Midbrain (tissue), 1 donor: ENCODE measurements at places on chromosomes 16 and 17.
A peak's percentile ranks its signal among the peaks of the same experiment; 100 is the strongest.

DNA sequence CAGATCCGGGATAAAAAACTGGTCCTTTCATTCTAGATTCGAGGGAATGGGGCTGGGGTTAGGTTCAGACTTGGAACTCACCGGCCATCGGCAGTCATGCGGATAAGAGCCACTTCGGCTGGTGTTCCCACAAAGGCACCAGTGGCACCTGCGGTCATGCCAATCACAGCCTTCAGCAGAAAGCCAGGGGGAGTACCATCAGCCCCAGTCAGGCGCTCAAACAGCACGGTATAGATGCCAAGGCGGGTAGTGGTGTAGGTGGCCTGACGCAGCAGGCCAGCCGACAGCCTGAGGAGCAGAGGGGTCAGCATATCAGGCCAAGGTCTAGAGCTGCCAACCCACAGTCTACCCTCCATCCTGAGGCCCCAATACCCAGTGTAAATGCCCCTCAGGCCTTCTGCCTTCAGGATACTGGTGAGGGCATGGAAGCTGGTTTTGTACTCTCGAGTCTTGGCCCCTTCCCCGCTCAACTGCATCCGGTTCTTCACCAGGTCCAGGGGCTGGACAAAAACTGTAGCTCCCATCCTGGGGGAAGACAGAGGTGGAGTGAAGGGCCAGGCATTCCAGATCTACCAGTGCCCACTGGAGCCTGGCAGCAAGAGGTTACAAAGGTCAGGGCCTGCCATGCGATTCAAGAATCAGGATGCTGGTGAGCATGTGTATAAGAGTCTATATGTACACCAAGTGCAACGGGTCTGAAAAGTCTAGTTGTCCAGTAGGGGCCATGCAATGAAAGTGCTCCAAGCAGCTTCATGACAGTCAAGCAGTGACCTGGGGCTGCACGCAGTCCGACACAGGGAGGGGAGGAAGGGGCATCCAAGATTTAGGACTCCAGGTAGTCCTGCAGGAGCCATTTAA is 929 bp downstream of the SLC25A11 start:
- DNase-seq: no peak

DNA sequence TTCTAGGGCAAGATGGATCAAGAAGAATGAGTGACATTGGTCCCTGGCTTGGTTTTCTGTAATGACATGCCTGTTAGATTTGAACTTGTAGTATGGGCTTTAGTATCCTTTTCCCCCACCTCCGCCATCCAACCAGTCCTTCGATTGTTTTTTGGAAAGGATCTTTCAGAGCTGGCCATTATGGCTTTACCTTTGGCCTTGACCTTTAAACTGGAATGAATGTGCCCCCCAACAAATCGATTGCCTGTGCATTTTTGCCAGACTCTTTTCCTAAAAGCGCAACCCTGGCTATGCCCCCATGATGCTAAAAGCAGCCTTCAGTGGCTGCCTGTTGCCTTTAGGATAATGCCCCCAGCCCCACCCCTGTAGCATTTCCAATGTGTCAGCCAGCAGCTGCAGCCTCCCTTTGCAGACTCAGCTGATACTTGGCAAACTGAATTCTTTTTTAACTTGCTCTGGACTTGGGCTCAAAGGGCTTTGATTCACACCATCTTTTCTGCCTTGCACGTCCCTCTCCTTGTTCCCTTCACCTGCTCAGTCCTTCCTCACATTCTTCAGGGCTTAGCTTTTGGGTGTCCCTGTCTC is 4.0 kb downstream of the GPRC5C start:
- no peak for DNase-seq

GRCh38 chr17:39738568-39738901 is 797 bp downstream of the GRB7 start:
- no peak for DNase-seq

GRCh38 chr17:35214192-35214591 is 20.0 kb upstream of the SLC35G3 start:
- no peak for DNase-seq

- DNase-seq: no peak
Observed at GRCh38 chr16:58563235-58563634, 47.9 kb downstream of the SETD6 start.

DNA sequence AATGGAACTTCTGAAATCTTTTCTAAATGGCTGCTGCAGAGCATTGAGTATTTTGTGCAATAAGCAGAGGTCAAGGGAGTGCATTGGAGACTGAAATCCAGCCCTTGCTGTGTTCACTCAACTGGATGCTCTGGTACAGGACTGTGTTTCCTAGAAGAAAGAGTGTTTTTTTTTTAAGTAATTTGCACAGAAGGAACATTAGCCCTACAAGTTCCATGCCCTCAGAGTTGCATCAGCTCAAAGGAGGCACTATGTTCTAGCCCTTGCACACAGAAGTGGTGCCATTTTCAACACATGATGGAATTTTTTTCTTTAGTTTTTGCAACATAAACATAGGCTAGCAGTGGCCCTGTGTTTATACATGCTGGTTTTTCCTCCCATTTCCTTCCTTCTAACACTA is 144.1 kb upstream of the HLF start:
- DNase-seq: no peak

GRCh38 chr16:30924913-30925631 is 1.7 kb downstream of the FBXL19 start:
- DNase-seq: no peak

GRCh38 chr16:79257953-79258490 is 342.5 kb downstream of the MAF start:
- no peak for DNase-seq

DNA sequence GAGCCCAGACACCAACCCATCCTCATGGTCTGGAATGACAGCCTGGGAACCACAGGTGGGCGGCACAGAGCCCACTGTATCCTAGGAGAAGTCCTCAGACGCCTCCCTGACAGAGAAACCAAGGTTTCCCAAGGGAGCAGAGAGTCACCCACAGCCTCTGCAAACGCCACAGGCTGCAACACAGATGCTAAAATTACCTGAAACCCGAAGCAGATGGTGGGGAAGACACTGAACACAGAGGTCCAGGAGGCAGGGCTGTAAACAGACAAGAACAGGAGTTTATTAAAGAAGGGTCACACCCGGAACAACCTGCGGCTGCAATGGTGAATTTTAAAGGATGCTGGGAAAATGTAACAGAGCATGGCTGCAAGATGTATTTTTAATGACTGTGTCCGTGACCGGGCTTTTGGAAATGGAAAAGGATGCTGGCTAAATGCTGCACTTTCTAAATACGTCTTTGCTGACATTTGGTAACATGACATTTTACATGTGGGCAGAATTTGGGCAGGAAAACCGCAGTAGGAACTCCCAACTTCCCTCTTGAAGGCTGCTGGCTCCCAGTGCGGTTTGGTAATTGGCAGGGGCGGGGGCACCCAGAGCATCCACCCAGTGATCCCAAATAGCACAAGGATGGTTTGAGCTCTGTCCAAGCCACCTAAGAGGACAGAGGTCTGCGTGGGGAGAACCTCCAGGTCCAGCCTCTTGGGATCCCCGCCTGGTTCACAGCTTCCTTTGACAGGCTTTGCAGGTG is 13.1 kb downstream of the SLC38A8 start:
- DNase-seq: no peak

GRCh38 chr16:78796221-78796866 is 696.9 kb downstream of the WWOX start:
- DNase-seq: peak; percentile 56

DNA sequence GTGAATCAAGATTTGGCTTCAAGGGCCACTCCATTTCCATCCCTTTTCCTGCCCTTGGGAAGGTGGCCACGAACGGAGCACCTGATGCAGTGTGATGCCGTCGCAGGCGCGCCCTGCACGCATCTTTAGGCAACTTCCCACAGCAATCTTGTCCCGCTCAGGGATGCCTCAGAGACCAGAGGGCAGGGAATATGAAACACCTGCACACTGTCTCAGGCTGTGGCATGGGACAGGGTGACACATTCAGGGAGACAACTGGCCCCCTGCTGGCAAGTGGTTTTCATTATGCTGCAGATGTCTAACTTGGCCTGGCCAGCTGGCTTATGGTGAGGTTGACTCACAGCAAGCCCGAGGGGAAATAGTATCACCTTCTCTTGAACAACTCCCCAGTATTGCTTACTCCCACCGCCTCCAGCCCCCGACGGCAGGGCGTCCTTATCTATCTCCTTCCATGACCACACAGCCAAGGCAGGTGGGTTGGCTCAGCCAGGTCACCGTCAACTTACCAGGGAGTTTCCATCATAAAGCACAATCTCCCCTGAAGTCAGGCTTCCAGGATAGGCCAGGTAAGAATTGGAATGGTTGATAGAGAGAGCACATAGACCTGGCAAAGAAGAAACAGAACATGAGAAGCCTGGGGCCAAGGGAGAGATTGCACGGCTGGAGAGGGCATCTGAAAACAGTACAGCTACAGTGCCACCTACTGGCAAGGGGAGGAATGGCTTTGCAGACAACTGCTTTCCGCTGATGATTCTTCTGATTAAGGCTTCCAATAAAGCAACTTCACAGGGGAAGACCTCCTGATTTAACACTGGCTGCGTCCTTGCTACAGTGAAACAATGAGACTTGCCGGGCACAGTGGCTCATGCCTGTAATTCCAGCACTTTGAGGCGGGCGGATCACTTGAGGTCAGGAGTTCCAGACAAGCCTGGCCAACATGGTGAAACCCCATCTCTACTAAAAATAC is 21.1 kb downstream of the WIPI1 start:
- peak; percentile 54 for DNase-seq

DNA sequence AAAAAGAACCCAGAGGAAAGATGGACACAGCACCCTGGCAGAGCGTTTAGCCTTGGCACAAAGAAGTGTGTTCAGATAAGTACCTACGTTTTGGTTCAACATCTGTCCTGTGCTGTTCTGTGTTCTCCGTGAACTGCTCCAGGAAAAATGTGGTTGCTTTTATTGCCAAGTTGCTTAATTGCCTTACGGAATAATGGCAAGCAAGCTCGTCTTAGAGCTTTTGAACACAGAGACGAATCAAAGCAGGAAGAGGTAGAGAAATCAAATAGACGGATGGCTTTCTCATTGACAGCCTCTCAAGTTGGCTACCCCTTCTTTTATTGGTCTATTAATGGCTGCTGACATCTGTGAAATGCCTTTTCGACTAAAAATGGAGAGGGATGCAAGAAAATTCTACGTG is 911.1 kb upstream of the EEF2KMT start:
- no peak for DNase-seq

DNA sequence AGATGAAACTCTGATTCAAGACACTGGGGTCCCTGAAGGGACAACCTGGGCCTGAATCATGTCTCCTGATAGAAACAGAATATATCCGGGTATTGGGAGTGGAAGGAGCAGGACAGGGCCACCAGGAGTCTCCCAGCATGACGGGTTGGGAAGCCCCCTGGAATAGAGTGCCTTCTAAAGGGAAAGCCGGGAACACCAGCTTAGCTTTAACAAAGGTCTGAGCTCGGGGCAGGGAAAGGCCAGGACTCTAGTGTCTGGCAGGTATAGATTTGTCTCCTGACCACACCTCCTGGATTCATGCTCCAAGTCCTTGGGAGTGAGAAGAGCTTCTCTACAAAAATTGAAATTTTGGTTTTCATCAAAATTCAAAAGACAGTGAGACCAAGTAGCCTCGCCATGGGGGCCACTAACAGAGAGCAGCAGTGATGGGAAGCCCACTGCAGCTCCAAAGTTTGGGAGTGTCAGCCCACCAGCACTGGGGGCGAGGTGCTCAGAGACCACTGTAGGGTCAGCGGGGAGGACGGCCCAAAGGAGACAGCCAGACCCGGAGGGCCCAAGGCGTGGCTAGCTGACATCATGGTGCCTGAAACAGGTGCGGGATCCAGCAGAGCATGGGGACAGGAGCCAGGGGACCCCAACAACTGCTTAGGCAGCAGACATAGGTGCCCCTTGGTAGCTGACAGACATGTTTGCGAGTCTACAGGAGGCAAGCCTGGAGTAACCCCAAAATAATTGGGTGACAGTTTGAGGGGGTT is 81.0 kb downstream of the C16orf78 start:
- DNase-seq: no peak

DNA sequence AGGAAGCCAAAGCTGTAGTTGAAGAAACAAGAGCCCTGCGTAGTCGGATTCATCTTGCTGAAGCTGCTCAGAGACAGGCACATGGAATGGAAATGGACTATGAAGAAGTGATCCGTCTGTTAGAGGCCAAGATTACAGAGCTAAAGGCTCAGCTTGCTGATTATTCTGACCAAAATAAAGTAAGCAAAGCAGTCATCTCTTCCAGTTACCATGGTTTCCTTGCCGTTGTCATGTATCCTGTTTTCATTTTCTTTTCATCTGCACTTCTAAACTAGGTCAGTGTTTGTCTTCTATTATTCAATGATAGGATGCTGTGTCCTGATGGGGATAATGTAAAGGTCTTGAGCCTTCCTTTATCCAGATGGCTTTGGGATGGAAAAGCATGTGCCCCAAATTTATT is 104.3 kb downstream of the STXBP4 start:
- no peak for DNase-seq

GRCh38 chr17:33435721-33436301 is 142.7 kb upstream of the ASIC2 start:
- DNase-seq: no peak

- no peak for DNase-seq
Observed at GRCh38 chr17:10888858-10889257, 51.0 kb upstream of the PIRT start.

DNA sequence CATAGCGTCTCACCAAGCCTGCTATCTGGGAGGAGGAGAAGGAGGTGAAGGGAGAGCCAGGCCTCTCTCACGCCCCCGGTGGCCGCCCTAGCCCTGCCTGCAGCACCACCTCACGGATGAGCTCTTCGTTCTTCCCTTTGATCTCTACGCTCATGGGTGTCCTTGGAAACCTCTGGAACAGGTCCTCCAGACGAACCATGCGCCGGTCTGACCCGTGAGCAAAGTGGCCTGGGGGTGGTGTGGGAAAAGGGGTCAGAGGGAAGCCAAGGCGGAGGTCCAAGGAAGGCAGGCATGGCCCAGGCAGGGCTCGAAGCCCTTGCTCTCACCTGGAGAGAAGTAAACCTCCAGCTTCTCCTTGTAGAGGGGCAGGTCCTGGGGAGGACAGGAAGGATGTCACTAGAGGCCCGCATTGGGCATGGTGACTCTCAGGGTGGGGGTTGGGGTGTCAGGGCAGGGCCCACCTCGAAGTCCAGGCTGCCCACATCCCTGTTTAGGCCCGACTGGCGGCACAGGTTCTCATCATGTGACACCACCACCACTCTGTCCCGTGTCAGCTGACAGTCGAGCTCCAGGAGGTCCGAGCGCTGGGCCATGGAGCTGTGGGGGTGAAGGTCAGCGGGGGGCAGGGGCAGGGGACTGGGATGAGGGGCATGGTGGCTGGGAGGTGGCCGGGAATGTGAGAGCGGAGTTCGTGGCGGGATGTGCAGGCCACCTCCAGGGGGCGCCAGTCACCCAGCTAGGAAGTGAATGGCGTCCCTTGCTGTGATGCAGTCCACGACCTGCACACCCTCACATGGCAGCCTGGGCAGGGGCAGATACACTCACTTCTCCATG is 923 bp downstream of the GDPD3 start:
- no peak for DNase-seq

GRCh38 chr17:10107316-10108165 is 90.9 kb downstream of the GAS7 start:
- no peak for DNase-seq

DNA sequence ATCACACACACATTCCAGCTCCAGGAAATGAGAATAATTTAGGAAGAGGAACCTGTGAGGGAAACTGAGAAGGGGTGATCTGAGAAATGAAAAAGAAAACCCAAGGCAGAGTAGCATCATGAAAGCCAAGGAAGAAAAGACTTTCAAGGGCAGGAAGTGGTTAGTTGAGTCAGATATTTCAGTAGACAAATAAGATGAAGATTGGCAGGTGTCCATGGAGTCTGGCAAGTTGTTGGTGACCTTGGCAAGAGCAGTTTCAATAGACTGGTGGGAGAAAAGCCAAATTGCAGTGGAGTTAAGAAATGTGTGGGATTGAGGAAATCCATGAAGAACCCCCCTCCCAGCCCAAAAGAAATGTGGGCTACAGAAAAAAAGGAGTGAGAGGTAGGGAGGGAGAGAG is 10.7 kb downstream of the GNAO1 start:
- no peak for DNase-seq

- DNase-seq: no peak
Observed at GRCh38 chr17:57051886-57052361, 33.1 kb upstream of the AKAP1 start.
